ENCODE measurements at places on chromosomes 11 and 22.
A peak's percentile ranks its signal among the peaks of the same experiment; 100 is the strongest.

DNA sequence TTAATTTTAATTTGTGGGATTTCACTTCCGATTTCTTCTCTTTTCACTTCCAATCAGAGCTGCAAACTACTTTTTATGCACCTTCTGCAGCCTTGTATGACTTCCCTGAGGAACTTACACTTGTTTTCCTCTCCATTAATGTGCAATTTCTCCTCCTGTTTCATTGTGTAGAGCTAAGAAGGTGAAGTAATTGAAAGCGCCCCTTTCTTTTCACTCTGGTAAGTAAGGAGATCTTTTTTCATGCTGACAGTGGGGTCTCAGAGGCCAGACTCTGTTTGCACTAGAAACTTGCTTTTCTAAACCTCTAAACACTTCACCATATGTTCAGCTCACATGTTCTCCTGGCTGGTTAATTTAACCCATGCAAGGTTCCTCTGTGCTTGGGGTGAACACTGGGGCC, 117.0 kb downstream of the FANCF start:
- no peak for DNase-seq

DNA sequence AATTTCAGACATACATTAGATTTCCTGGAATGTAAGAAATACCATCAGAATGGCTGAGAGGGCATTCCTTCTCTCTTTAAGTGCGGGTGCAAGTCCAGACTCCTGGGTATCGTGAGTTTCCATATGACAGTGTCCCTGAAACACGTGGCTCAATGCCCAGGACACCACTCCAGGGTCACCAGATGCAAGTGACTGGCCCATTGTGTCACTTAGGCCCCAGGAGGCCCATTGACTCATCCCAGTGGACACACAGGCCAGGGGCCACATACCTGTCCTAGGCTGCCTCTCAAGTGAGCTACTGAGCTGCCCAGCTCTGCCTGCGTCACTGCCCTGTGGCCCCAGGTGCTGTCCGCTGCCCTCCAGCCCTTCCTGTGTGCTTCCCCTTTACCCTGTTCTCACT, 18.5 kb downstream of the FBLN1 start:
- no peak for DNase-seq

DNA sequence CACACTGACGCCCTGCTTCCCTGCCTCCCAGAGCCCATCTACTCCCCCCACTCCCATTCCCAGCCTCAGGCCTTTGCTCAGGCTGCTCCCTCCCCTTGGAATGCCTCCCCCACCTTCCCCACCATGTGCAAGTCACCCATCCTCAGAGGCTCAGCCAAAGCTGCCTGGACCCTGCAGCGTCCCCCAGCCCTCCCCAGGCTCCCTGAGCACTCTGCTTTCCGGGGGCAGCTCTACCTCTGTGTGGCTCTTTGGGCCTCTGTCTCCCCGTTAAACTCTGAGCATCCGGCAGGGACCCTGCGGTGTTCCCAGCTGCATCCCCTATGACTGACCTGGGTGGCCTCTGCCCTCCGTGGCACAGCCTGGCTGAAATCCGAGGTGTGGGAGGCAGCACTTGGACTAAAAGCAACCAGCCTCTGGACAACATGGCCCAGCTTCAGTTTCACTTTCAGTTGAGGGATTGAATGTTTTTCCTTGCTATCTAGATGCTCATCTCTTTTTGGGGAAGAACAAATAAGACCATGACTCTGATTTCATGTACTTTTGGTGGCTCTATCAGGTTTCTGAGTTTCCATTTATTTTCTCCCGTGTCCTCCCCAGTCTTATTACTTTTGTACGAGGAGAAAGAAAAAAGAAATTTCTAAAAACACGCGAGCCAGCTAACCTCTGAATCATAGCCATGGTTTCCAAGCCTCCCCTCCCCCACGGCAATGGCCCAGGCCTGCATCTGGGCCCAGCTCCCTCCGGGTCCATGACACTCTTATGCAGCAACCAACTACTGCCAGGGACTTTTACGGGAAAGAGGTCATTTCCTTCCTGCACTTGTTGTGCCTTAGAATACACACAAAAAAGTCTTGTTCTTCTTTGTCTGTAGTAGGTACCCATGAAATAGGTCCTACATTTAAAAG, 3.8 kb downstream of the APOL3 start:
- peak; percentile 75 for DNase-seq

DNA sequence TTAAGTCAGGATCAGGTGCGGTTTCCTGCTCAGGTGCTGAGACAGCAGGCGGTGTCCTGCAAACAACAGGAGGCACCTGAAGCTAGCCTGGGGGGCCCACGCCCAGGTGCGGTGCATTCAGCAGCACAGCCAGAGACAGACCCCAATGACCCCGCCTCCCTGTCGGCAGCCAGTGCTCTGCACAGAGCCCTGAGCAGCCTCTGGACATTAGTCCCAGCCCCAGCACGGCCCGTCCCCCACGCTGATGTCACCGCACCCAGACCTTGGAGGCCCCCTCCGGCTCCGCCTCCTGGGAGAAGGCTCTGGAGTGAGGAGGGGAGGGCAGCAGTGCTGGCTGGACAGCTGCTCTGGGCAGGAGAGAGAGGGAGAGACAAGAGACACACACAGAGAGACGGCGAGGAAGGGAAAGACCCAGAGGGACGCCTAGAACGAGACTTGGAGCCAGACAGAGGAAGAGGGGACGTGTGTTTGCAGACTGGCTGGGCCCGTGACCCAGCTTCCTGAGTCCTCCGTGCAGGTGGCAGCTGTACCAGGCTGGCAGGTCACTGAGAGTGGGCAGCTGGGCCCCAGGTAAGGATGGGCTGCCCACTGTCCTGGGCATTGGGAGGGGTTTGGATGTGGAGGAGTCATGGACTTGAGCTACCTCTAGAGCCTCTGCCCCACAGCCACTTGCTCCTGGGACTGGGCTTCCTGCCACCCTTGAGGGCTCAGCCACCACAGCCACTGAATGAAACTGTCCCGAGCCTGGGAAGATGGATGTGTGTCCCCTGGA, at the start of gene MYO7A:
TSS of gene MYO7A (plus strand) at position 327 of the 772 bp plus-strand sequence. CDS start 2,389 bp downstream, outside the sequence.
- no peak for DNase-seq

DNA sequence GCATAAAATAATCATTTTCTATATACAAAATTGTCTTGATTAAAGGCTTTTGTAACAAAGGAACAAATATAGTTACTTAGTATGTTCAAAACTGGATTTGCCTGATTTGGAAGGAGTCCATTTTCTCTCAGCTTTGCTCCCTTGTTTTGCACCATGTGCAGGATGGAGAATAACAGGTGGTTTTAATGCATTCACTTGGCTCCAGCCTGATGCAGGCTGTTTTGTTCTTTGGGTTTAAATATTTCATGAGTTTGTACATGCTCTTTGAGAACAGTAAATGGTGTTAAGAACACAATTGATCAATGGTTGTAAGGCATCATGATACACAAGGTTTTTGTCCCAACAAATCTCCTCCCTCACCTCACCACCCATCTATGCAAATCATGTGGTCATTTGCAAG, 886.9 kb upstream of the CCDC90B start:
- no peak for DNase-seq

DNA sequence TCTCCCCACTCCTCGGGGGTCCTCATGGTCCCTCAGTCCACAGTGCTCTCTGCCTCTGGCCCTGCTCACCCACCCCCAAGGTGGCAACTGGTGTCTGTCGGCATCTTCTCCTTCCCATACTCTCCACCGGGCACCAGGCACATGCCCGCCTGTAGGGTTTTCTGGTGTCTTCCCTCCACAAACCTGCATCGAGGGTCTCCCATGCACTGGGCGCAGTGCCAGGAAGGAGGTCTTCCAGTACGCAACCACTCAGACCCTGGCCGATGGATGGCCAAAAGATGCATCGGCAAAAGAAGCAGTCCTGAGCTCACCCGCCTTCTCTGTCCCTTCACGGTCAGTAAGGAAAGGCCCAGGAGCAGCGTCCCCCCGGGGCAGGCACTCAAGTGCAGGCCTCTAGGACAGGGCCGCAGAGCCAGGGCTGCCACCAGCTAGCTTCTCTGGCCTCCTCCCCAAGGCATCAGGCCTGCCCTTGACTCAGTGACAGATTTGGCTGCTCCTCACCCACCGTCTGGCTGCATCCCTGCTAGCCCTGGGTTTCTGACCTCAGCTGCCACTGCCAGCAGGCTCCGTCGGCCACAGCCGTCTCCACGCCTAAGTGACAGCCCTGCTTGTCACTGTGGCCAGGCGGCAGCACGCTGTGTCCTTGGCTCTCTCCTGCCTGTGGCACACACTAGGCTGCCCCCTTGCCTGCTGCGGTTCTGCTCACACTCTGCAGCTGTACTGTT, 32.1 kb upstream of the IGSF9B start:
- DNase-seq: no peak

GRCh38 chr11:61004761-61005181, 33.3 kb downstream of the CD6 start:
- no peak for DNase-seq

- no peak for DNase-seq
Observed at GRCh38 chr11:97506076-97506759, 1116.4 kb downstream of the JRKL start.

- no peak for DNase-seq
Observed at GRCh38 chr22:47686594-47687345, 924.3 kb downstream of the TBC1D22A start.

DNA sequence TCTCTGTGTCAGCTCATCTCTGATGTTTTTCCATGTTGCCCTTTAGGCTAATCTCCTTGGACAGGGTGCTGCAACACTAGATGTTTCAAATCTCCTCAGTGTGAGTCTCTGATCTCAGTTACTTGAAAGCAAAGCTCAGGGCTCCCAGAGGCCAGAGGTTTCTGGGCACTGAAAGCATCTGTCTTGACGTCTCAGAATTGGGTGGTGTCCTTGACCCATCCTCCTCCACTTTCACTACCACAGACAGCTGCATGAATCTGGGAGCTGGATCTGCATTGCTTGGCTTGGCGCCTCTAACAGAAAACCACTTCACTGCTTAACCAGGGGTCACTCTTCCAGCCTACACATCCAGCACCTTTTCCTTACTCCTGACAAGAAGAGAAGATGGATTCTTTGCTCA, 399.4 kb downstream of the NXPE2 start:
- DNase-seq: no peak
